Breast epithelium (tissue), 4 donors: ENCODE measurements at places on chromosomes 5 and 9. TPM values are rescaled to one million over a fixed set of nuclear protein-coding genes. Genes with fewer than 3 reads are reported as not detected.

GABRG2 gene
- not detected for total RNA-seq

POC5 gene
- 18.9 TPM for total RNA-seq

GRCh38 chr9:97564291-97565175, 63.1 kb downstream of the TMOD1 start:
- no peak for DNase-seq

GRCh38 chr9:121358751-121359150, 11.3 kb downstream of the STOM start:
- DNase-seq, result no peak

DNA sequence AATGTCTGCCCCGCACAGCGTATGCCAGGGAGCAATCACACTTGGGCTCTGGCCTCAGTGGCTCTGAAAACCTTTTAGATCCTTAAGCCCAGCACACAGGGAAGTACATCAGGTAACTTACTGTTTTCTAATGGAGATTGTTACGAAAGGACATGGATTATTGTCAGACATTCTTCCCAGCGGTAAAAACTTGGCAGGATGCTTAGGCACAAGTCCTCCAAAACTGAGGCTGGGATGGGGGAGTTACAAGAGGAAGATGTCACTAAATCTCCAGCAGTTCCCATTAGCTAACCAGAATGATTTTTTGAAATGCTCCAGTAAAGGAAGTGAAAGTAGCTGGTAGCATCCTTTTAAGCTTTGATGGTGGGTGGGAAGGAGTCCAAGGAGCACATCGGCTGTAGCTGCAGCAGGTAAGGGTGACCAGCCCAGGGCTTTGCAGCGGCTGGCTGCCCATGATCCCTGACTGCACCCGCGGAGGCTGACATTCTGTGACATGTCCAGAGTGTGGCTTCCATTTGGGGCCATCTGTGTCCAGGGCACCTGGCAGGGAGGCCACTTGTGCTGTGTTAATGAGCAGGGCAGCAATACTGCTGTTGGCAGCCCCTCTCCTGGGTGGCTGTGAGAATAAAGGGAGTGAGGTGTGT, 165.8 kb downstream of the GADD45G start:
- no peak for DNase-seq

DNA sequence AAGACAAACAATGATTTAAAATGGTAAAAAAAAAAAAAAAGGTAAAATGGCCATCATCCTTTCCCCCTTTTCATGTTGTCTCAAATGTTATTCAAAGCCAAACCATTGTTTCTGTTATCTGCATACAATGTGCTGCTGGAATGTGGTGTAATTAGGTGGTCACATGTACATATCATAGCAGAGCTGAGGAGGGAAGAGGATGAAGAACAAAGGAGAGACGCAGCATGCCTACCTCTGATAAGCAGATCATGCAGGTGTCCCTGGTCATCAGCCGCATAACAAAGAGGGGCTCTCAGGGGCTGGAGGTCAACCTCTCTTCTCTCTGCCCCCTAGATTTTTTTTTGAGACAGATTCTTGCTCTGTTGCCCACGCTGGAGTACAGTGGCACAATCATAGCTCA, 141.0 kb downstream of the CARTPT start:
- DNase-seq, result no peak

GRCh38 chr5:32854473-32854872, 143.4 kb downstream of the NPR3 start:
- DNase-seq, result no peak
